Foreskin fibroblast (primary cell): ENCODE measurements at places on chromosomes 5 and 9.

DNA sequence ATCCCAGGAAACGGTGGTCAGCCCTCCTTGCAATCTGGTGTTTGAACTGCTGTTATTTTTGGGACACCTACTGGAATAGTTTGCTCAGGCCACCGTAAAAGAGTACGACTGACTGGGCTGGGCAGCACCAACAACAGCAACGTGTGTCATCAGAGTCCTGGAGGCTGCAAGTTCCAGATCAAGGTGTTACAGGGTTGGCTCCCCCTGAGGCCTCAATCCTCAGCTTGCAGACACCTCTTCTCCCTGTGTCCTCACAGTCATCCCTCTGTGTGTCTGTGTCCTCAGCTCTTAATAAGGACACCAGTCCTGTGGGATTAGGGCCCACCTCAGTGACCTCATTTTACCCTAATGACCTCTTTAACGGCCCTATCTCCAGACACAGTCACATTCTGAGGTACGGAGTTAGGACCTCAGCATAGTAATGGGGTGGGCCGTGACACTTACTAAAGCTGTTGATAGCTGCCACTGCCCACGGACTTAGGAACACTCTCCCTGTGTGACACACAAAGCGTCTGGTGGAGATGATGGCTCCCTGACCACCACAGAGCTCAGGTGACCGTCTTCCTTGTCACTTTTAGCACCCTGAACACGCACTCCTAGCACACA lies 16.8 kb downstream of the GLT6D1 start:
- no peak for DNase-seq

DNA sequence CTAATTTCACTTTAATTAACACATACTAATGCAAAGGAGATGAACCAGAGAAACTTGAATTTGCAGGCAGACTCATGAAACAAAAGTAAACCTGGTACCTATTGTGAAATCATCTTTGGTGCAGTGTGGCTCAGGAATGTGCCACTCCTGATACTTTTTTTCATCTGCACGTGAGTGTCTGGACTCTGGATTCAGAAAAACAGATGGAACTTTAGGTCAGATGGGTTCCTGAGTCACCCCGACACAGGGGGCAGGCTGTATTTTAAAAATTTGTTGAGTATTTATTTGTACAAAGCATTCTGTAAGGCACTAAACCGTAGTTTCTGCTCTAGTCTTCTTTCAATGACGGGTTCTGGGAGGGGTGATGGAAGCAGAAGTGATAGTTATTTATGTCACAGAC lies 52.2 kb upstream of the TUT7 start:
- DNase-seq, result peak; percentile 89

- no peak for DNase-seq
These were observed 22.4 kb upstream of the SLC6A3 start for GRCh38 chr5:1467341-1468246.

- DNase-seq, result no peak
These were observed 359.2 kb upstream of the ZNF462 start for GRCh38 chr9:106503759-106504158.

- no peak for DNase-seq
These were observed 46.6 kb downstream of the PPIP5K2 start for GRCh38 chr5:103166706-103167105.

DNA sequence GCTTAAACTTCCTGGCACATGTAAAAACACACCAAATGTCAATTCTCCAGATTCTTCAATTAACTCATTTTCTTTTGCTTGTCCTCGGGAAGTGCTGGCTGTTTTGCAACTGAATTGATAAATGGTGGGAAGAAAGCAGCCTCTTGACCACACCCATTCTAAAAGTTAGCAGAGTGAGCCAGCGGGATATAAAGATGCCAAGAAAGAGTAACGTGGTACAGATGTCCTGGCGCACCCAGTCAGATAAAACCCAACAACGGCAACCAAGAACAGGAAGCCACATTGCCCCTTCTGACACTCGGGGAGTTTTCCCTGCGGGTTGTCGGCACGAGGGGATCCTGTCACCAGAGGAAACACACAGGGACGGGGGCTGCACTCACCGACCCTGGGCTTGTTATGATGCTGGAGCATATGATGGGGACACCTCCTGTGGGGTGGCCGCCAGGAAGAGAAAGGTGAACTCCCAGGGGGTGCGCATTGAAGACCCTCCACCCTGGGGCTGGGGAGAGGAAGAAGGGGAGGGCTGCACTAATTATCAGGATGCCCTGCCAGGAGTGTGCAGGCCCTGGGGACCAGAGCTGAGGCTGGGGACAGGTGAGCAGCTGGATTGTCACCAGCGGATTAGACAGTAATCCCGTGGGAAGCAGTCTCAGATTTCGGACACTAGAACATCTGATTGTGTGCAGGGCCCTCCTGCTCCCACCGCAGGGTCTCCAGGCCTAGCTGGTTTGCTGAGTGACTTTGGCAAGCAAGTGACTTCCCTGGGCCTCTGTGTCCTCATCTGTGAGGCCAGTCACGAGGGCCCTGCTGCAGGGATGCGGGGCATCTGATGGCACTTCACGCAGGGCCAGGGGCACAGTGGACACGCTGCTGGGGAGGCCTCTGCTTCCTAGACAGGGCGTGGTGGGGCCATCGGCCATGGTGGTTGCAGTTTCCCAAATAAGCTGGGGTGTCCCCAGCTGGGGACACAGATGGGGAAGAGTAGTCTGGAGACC lies 59.2 kb downstream of the CRB2 start:
- DNase-seq, result no peak

GRCh38 chr5:1799110-1799601 lies 481 bp downstream of the MRPL36 start:
- peak; percentile 31 for DNase-seq
